GM12891 (cell line): ENCODE measurements at places on chromosomes 3 and 15.

- no peak for DNase-seq
Observed at GRCh38 chr3:151563305-151563704, 102.4 kb upstream of the IGSF10 start.

GRCh38 chr3:19267040-19267439 lies 118.7 kb downstream of the KCNH8 start:
- no peak for DNase-seq

GRCh38 chr15:88805031-88805780 lies 2.0 kb downstream of the ACAN start:
- no peak for DNase-seq

DNA sequence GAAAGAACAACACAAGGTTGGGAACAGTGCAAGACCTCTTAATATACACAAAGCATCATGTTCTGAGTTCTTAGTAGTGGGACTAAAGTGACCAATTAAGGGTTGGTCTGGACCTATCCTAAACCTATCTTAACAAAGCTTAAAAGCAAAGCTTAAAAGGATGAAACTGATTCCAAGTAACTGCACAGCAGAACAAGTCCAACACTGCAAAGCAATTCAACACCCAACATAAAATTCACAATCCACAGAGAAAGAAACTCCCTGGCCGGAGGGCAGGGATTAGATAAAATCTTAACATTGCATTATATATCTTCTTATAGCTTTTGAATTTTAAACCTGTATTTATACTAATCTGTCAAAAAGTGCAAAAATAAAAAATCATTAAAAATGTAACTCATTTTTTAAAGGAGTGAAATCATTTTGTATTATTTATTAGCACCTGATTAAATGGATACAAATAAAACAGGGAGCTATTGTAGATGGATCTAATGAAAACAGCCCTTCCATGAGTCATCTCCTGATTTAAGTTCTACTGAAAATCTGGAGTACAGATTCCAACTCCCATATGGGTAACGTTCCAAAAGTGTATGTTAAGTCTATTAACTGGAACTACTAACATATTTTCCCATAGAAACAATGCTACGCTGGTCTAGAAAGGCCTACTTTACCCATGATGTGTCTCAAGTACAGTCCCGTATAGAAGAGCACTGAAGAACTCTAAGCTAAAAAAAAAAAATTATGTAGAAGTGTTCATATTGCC lies 34.9 kb downstream of the PIK3R4 start:
- no peak for DNase-seq

- no peak for DNase-seq
Observed at GRCh38 chr3:30659270-30660130, 53.1 kb downstream of the TGFBR2 start.

DNA sequence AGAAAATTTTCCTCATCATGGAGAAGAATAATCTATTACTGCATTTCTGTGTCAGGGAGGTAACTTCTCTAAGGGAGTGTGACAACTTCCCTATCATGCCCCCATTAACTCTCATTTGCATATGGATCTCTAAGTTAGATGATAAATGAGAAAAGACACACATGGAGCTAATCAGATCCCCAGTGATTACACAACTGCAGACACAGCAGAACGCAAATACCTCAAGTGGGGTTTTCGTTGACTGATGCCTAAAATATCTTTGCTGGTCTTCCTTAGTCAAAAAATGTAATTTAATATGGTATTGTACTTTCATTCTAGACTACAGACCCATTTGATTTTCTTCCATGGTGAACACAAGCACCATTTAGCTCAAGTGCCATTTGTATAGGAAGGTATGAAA lies 630.5 kb downstream of the TBL1XR1 start:
- no peak for DNase-seq

DNA sequence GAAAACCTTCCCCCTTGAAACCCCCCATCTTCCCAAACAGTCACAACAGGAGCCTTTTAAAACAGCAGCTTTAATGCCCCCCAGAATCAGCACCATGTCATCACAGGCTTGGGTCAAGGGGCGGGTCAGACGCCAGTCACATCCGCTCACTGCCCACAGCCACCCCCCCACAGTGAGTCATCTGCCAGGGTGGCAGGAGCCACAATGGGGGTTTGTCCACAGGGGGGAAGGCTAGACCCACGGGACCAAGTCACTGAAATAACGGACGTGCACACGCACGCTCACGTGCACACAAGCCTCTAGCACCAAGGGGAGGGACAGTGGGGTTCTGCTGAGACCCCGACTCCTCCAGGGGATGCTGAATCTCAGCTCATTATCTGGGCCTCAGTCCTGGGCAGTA lies 441 bp upstream of the UCN2 start:
- no peak for DNase-seq

- DNase-seq, result no peak
Observed at GRCh38 chr3:4581124-4581424, 87.9 kb downstream of the ITPR1 start.

- DNase-seq, result no peak
Observed at GRCh38 chr3:98322101-98322500, 31.6 kb upstream of the OR5K4 start.

GRCh38 chr3:150761831-150762661 lies 923 bp downstream of the SIAH2 start:
- no peak for DNase-seq

DNA sequence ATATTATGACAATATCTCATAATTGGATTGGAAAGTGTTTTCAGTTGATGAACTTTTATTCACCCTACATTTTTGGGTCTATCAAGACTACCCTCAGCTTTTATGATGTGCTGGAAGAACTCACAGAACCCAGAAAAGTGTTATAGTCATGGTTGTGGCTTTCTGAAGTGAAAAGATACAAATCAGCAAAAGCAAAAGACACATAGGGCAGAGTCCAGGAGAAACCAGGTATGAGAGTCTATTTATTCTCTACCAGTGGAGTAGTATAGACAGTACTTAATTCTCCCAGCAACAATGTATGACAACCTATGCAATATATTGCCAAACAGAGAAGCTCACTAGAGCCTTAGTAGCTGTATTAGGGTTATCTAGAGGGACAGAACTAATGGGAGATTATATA lies 280.4 kb upstream of the TTC14 start:
- DNase-seq, result no peak

DNA sequence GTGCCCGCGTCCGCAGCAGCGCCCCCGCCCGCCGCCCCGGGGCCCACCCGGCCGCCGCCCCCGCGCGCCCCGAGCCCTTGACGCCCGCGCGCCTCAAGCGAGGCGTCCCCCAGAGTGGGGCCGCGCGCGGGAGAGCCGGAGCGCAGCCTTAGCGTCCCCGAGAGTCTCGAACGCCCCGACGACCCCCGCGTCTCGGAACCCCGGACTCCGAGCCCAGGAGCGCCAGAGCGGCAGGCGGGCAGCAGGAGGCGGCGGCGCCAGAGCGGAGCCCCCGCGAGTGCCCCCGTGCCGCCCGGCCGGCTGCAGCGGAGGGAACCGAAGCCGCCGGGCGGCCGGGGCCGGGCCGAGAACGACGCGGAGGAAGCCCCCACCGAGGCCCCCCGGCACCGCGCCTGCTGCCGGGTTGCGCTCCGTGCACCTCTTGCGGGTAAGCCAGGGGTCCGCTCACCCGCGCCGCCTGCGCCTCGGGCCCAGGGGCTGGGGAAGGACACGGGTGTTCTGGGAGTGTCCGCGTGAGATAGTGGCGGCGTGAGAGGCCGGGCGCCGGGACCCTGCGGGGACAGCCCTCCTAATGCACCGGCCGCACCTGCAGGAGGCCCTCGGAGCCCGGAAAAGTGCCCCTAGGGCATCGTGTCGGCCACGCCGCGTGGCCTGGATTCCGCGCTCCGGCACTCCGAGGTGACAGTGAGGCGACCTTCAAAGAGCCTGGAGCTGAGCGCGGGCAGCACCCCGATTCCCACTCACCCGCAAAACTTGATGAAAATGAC lies 52.0 kb upstream of the ULK4 start:
- peak; percentile 29 for DNase-seq

GRCh38 chr3:54746722-54747121 lies 181.1 kb downstream of the LRTM1 start:
- DNase-seq, result no peak

GRCh38 chr3:86921971-86922680 lies 68.8 kb downstream of the VGLL3 start:
- DNase-seq, result no peak

DNA sequence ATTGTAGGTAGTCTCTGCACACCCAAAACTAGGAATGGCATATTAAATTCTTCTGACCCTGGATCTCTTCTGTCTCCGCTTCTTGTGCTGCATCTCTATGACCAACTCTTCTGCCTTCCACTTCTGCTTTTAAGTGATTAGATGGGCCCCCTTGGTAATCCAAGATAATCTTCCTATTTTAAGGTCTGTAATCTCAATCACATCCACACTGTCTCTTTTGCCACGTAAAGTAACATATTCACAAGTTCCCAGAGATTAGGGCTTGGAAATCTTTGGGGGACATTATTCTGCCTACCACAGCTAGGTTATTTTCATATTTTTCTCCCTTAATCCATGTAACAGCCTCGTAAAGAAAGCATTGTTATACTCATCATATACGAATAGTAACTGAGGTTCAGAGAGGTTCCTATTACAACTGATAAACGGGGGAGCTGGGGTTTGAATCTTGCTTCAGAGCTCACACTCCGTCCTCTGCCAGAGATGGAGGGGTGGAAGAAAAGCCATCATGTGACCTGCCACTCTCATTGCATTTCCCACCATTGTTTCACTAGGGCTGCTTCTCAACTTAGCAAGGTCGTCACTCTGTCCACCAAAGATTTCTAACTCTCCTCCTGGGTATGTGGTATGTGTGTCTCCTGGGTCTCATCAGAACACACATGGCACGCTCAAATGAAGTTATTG lies 6.6 kb upstream of the CD47 start:
- DNase-seq, result no peak

GRCh38 chr3:25430287-25430934 lies 2.3 kb downstream of the RARB start:
- DNase-seq, result no peak

- DNase-seq, result no peak
Observed at GRCh38 chr3:26018889-26019288, 229.0 kb downstream of the OXSM start.

- no peak for DNase-seq
Observed at GRCh38 chr15:100457201-100457600, 71.5 kb downstream of the CERS3 start.

GRCh38 chr3:72152551-72153476 lies 367.9 kb upstream of the PROK2 start:
- DNase-seq, result no peak

DNA sequence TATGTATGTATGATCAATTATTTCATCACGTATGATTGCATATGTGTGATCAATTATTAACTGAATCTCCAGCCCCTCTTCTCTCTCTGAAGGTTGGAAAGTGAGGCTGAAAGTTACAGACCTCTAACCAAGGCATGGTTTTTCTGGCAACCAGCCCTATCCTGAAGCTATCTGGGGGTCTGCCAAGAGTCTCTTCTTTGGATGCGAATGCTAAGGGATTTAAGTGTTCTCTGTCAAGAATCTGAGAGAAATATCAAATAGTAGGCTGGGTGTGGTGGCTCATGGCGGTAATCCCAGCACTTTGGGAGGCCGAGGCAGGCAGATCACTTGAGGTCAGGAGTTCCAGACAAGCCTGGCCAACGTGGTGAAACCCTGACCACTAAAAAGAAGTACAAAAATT lies 8.1 kb downstream of the NKTR start:
- no peak for DNase-seq

GRCh38 chr3:124174910-124175874 lies 183.3 kb upstream of the ROPN1 start:
- no peak for DNase-seq

DNA sequence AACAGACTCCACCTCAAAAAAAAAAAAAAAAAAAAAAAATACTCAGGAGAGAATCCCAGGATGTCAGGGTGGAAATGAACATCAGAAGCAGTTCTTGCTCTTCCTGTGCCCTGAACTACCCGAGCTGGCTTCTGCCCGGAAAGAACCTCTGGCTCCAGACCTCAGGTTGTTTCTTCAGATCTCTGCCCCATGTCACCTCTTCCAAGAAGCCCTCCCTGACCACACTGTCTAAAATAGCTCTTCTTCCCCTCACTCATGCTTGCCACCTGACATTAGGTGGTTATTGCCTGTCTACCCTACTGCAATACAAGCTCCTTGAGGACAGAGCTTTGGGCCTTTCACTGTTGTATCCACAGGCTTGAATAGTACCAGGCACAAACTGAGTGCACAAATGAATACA lies 8.2 kb downstream of the TKT start:
- no peak for DNase-seq

GRCh38 chr15:88378188-88378637 lies 89.0 kb downstream of the MRPL46 start:
- no peak for DNase-seq

- DNase-seq, result no peak
Observed at GRCh38 chr15:28096411-28096669, 2.8 kb downstream of the OCA2 start.

DNA sequence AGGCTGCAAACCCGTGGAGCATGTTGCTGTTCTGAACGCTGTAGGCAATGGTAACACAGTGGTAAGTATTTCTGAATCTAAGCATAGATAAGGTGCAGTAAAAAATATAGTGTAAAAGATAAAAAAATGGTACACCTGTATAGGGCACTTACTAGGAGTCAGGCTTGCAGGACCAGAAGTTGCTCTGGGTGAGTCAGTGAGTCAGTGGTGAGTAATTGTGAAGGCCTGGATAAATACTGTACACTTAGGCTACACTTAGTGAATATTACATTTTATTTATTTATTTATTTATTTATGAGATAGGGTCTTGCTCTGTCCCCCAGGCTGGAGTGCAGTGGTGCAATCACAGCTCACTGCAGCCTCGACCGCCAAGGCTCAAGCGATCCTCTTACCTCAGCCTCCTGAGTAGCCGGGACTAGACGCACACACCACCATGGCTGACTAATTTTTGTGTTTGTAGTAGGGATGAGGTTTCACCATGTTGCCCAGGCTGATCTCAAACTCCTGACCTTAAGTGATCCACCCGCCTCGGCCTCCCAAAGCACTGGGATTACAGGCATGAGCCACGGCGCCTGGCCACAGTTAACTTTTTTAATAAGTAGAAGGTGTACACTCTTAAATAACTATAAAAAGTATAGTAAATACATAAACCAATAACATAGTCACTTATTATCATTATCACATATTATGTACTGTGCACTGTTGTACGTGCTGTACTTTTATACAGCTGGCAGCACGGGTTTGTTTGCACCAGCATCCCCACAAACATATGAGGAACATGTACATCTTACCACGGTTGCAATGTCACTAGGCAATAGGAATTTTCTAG lies 155.1 kb downstream of the IGF1R start:
- no peak for DNase-seq

- no peak for DNase-seq
Observed at GRCh38 chr15:40823572-40824343, 4.8 kb downstream of the PPP1R14D start.
